Kidney (tissue), 22 donors: ENCODE measurements at places on chromosomes 3 and 15.

GRCh38 chr15:83999396-84000135 is 236.0 kb upstream of the GOLGA6L4 start:
- DNase-seq, result no peak
- no peaks in the 10 kb centered on the region for H3K36me3 ChIP-seq
- H3K4me3 ChIP-seq, result no peak overlapping the region
- no peaks in the 10 kb centered on the region for H3K4me1 ChIP-seq
- no peak overlapping the region for H3K27ac ChIP-seq
- no peaks in the 10 kb centered on the region for H3K27me3 ChIP-seq

DNA sequence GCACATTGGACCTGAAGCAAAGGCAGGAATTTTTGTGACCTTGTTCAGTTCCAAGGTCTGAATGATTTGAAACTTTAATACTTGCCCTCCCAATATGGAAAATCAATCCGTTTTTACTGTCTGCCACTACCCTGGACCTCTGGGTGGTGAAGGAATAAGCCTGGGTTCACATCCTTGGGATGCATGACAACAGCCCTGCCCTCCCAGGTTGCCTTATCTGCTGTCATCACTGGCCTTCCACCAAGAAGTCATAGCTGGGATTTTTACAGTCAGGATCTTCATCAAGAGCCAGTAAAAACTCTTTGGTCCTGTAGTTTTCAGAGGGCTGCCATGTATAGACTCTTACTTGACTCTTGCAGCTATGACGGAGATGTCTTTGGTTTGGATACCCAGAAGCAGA is 128.6 kb downstream of the MYLK start:
- H3K27me3 ChIP-seq, result no peaks in the 10 kb centered on the region
- peaks cover 54% of the 10 kb centered on the region for H3K4me1 ChIP-seq
- peak overlapping the region; percentile 93 for H3K27ac ChIP-seq
- no peak for DNase-seq
- H3K4me3 ChIP-seq, result no peak overlapping the region

DNA sequence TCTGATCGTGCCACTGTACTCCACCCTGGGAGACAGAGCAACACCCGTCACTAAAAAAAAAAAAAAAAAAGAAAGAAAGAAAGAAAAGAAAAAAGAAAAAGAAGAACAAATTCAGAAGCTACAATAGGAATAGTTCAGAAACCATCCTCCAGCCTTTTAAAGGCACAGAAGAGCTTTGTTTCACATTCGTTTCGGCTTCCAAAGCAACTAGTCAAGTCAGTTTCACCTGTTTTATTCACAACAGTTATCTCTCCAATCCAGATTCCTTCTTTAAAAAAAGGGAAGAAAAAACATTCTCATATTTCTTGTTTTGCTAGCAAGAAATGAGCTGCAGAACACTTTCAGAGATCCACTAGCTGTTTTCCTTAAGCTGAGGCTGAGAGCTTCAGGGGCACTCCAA is 767.7 kb upstream of the CFAP20DC start:
- H3K27me3 ChIP-seq, result no peaks in the 10 kb centered on the region
- H3K36me3 ChIP-seq, result no peaks in the 10 kb centered on the region

- no peak for DNase-seq
- no peaks in the 10 kb centered on the region for H3K36me3 ChIP-seq
- no peak overlapping the region for H3K4me3 ChIP-seq
- peaks cover 82% of the 10 kb centered on the region for H3K27me3 ChIP-seq
These were observed 1.3 kb upstream of the ZIC4 start for GRCh38 chr3:147407498-147408187.

- DNase-seq, result no peak
- no peak overlapping the region for H3K27ac ChIP-seq
These were observed 1081.5 kb downstream of the PLOD2 start for GRCh38 chr3:145079436-145079835.

GRCh38 chr3:139935866-139936817 is 1.2 kb downstream of the CLSTN2 start:
- peak; percentile 60 for DNase-seq
- H3K27ac ChIP-seq, result no peak overlapping the region
- no peak overlapping the region for H3K4me3 ChIP-seq

GRCh38 chr3:132210476-132211346 is 106.5 kb upstream of the ACP3 start:
- H3K4me1 ChIP-seq, result no peaks in the 10 kb centered on the region
- no peak overlapping the region for H3K4me3 ChIP-seq
- no peaks in the 10 kb centered on the region for H3K27me3 ChIP-seq
- no peak overlapping the region for H3K27ac ChIP-seq
- H3K36me3 ChIP-seq, result no peaks in the 10 kb centered on the region

- DNase-seq, result no peak
- no peak overlapping the region for H3K27ac ChIP-seq
- no peak overlapping the region for H3K4me3 ChIP-seq
- H3K36me3 ChIP-seq, result no peaks in the 10 kb centered on the region
- no peaks in the 10 kb centered on the region for H3K4me1 ChIP-seq
- no peaks in the 10 kb centered on the region for H3K27me3 ChIP-seq
These were observed 372.4 kb upstream of the CADM2 start for GRCh38 chr3:84586427-84586826.

GRCh38 chr15:90058775-90059174 is 43.5 kb downstream of the IDH2 start:
- H3K4me1 ChIP-seq, result peaks cover 36% of the 10 kb centered on the region
- H3K36me3 ChIP-seq, result no peaks in the 10 kb centered on the region
- peak overlapping the region; percentile 67 for H3K27ac ChIP-seq
- H3K27me3 ChIP-seq, result no peaks in the 10 kb centered on the region
- DNase-seq, result no peak

GRCh38 chr15:93424131-93424530 is 335.1 kb upstream of the RGMA start:
- no peak overlapping the region for H3K4me3 ChIP-seq
- DNase-seq, result no peak
- no peaks in the 10 kb centered on the region for H3K4me1 ChIP-seq
- H3K27ac ChIP-seq, result no peak overlapping the region
- H3K36me3 ChIP-seq, result no peaks in the 10 kb centered on the region

DNA sequence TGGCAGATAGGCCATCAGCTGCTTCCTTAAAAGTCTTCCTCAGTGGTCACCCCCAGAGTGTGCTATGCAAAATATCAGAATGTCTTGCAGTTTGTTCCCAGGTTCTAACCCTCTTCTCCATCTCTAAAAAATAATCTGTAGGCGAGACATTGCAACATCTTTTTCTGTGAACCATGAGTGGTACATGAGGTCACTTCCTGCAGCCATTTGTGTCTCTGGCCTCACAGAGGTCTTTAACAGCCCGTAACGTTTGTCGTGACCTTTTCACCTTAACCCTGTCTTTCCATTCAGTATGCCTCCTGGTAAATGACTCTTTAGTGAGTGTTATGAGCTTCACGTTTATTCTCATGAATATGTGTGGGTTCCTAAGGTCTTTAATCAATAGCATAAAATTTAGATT is 145.4 kb downstream of the KLHL25 start:
- H3K4me1 ChIP-seq, result peaks cover 2% of the 10 kb centered on the region
- H3K27ac ChIP-seq, result no peak overlapping the region
- no peaks in the 10 kb centered on the region for H3K36me3 ChIP-seq
- peak; percentile 33 for DNase-seq
- no peaks in the 10 kb centered on the region for H3K27me3 ChIP-seq

DNA sequence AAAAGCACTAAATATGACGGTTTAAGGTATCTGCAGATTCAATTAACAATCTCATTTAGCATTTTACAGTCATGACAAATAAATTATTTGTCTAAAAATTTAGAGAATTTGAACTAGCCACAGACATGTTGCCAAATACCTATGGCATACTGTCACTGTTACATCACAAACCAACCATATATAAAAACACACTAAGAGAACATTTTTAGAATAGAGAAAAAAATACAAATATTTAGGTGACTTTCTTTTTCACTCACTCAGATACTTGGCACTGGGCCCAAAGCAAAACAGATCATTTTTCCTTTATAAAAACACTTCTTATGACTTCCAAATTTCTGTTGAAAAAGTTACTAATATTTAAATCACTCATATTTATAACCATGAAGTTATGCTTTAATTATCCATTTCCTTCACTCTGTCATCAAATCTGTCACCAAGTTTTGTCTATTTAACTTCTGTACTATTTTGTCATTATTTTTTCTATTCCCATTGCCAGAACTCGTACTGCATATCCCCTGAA is 644.7 kb downstream of the OTOL1 start:
- H3K36me3 ChIP-seq, result no peaks in the 10 kb centered on the region
- no peak overlapping the region for H3K4me3 ChIP-seq
- DNase-seq, result no peak
- H3K27ac ChIP-seq, result no peak overlapping the region
- no peaks in the 10 kb centered on the region for H3K27me3 ChIP-seq

DNA sequence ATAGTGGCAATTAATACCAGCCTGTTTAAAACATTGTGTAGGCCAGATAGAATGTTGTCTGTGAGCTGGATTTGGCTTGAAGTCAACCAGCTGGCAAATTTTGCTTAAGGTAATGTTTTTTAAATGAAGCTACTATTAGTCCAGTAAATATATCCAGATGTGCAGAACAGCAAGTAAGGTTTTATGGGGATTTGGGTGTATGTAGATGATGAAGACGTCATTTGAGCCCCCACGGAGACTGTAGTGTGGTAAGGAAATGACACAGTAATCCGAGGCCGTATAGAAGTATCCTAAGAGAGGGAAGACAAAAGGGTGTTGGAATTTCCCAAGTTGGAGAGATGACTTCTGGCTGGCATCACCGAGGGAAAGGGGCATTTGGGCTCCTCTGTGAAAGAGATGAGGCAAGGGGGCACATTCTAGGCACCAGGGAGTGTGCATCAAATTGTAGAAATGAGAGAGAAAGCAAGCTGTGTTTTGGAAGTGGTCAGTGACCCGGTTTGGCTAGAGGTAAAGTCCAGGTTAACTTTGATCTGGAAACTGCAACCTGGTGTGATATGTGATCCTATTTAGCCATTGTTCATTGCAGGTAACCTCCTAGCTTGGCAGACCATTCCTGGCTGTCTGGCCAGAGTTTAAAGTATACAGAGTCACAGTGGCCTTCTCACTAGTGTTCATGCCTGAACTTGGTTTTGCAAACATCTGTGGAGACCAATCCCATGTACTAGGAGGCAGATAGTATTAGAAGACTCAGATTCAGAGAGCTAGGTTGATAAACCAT is 104.2 kb downstream of the ITPR1 start:
- no peak overlapping the region for H3K27ac ChIP-seq
- H3K36me3 ChIP-seq, result no peaks in the 10 kb centered on the region
- H3K4me1 ChIP-seq, result no peaks in the 10 kb centered on the region
- H3K4me3 ChIP-seq, result no peak overlapping the region
- no peak for DNase-seq

DNA sequence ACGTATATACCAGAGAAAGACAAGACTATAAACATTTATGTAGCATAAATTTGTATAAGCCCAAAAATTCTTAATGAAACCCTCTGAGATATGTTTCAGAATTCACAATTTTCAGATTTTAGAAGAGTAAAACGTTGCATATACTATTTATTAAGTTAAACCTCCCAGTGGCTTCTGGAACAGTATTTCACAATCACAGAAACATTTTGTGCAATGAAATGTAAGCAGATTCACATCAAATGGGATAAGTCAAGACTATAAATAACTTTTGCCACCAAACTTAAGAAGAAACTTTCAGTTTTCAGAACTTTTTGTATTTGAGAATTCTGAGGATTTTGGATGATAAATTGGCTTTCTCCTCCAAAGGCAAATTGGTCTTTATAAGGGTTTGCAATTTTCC is 9.2 kb downstream of the SLTM start:
- H3K4me1 ChIP-seq, result no peaks in the 10 kb centered on the region
- DNase-seq, result no peak
- H3K4me3 ChIP-seq, result no peak overlapping the region

DNA sequence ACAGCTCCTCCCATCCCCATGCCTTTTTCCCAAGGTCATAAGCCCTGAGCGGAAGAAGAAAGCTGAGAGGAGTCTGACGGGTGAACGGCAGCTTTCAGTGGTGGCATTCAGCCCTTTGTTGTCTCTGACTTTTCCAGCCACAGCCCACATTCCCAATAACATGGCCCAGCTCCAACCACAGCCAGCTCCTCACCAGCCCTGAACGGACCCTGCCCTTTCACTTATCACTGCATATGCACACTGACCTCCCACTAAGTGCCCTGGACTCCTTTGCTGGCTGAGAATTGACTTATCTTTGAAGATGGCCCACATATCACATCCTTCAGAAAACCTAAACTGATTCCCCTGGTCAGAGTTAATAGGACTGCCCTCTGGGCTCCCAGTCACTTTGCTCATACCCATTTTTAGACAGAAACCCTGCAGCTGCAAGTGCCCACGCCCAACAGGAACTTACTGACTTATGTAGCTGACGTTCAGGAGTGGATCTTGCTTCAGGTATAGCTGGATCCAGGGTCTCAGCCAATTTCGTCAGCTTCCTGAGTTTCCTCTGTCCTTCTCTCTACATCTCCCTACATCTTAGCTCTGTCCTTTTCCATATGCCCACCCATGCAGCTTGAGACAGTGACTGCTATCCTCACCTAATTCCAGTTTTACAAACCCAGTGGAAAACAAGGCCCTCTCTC is 348.5 kb upstream of the PROK2 start:
- H3K27ac ChIP-seq, result no peak overlapping the region
- H3K4me3 ChIP-seq, result no peak overlapping the region
- H3K36me3 ChIP-seq, result no peaks in the 10 kb centered on the region

- no peak overlapping the region for H3K4me3 ChIP-seq
- no peaks in the 10 kb centered on the region for H3K27me3 ChIP-seq
- no peaks in the 10 kb centered on the region for H3K4me1 ChIP-seq
- no peak overlapping the region for H3K27ac ChIP-seq
- DNase-seq, result no peak
These were observed 396.1 kb downstream of the UNC13C start for GRCh38 chr15:54374184-54374952.

DNA sequence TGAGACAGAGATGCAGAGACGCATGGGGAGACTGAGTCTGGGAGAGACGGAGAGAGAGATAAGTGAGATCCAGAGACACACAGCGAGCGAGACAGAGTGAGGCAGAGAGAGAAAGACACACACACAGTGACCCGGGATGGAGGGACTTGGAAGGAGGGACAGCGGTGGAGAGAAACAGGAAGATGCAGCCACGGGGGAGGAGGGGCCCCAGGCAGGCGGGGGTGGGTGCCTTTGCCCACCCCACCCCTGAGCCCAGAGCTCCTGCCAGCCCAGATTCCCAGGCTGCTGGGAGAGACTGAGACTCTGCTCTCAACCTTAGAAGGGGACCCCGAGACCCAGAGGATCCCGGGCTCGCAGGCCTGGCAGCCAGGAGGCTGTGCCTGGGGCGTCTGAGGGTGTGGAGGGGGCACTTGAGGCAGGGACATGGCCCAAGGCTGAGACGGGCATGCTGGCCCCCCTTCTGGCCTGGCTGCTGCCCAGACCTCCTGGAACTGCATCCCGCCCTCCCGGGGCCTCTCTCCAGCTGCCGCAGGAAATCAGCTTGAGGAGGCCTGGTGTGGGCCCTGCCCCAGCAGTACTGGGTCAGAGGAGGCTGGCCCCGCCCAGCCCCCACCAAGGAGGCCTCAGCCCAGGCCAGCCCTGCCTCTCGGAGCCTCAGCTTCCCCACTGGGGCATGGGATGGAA is 18.1 kb downstream of the H1-8 start:
- peak; percentile 94 for DNase-seq
- H3K27ac ChIP-seq, result peak overlapping the region; percentile 75

- H3K4me3 ChIP-seq, result no peak overlapping the region
- no peaks in the 10 kb centered on the region for H3K36me3 ChIP-seq
- H3K4me1 ChIP-seq, result peaks cover 20% of the 10 kb centered on the region
- no peak for DNase-seq
- no peak overlapping the region for H3K27ac ChIP-seq
These were observed 40.9 kb upstream of the PCSK6 start for GRCh38 chr15:101530224-101530958.
